ENCODE measurements at places on chromosomes 5 and 9.
A peak's percentile ranks its signal among the peaks of the same experiment; 100 is the strongest.

DNA sequence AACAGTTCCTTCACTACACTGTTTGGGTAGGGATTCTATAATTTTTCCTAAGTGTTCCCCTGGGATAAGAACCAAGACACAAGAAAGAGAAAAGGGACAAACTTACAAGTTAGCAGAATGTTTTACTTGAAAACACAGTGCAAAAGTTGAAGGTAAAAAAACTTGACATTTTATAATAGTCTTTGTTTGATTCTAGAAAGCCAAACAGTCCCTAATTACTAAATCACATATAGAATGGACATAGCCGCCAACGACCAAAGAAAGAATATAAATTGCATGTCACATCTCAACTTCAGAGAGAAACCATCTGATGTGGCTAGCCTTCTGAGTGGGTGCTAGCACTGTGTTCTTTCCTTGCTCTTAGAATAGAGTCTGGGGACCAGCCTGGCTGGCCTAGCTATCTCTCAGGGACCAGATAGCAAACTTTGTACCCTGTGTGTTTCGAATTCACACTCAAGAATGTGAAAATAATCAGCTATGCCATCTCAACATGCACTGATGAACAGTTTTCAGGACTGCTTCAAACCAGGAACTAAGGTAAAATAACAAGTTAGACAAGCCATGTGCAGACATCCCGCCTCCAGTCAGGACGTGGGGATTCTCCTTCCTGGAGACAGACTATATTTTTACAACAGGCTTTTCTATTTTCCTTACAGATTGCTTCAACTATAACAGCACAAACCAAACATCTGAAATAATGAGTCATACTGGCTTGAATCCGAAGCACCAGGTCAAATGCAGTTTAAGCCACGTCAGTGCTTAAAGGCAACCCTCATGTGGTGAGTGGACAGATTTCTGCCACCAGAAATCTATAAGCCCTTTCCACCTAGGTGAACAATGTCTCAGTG is 53.7 kb downstream of the LHFPL2 start:
- no peak for DNase-seq

- peak; percentile 48 for DNase-seq
These were observed 269.5 kb downstream of the SEC61B start for GRCh38 chr9:99491408-99492158.

GRCh38 chr9:79268806-79269205 is 303.0 kb upstream of the TLE4 start:
- no peak for DNase-seq

DNA sequence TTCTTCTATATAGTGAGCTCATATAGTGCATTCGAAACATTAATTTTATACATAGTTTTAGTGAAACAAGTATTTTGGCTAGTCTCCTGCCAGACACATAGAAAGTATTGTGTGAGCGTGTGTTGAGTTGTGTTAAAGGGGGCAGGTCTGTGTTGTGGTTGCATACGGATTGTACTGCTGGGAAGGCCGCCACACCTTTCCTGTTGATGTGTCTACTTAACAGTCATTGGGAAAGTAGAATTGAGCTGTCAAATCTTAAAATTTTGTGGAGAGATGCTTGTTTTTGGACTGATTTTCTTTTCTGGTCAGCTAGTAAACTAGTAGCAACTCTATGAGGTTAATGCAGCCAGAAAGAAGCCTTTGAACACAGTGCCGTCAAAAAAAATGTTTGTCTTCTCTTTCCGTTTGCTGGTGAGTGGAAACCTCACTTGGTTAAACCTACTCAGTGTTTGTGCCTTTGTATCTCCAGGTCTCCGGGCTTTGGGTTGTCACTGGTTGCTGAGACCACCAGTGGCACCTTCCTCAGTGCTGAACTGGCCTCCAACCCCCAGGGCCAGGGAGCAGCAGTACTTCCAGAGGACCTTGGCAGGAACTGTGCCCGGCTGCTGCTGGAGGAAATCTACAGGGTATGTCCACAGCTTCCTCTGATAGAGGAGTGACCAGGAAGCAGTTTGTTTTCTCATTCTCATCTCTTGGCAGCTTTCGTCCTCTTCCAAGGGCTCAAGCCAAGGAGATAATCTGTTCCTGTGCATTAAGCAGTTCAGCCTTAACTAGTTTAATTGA is 51.5 kb downstream of the RCL1 start:
- no peak for DNase-seq

DNA sequence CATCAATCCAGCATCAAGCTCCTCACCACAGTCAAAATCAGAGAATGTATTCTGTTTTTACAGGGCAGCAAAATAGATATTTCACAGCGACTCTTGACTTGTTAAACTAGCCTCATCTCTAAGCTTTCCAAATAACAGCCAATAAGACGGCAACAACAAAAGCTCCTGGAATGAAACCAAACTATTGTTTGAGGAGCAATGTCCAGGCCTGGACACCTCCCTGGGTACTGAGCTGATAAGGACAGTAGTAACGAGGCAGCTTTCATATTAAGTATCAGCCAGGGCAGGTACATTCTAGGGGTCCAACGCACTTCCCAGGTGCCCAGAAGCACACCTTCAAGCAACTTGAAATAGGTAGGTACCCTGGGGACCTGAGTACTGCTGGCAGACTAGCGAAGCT is 260.3 kb downstream of the ENC1 start:
- DNase-seq, result no peak

GRCh38 chr5:176743136-176743861 is 67.1 kb upstream of the UNC5A start:
- no peak for DNase-seq

DNA sequence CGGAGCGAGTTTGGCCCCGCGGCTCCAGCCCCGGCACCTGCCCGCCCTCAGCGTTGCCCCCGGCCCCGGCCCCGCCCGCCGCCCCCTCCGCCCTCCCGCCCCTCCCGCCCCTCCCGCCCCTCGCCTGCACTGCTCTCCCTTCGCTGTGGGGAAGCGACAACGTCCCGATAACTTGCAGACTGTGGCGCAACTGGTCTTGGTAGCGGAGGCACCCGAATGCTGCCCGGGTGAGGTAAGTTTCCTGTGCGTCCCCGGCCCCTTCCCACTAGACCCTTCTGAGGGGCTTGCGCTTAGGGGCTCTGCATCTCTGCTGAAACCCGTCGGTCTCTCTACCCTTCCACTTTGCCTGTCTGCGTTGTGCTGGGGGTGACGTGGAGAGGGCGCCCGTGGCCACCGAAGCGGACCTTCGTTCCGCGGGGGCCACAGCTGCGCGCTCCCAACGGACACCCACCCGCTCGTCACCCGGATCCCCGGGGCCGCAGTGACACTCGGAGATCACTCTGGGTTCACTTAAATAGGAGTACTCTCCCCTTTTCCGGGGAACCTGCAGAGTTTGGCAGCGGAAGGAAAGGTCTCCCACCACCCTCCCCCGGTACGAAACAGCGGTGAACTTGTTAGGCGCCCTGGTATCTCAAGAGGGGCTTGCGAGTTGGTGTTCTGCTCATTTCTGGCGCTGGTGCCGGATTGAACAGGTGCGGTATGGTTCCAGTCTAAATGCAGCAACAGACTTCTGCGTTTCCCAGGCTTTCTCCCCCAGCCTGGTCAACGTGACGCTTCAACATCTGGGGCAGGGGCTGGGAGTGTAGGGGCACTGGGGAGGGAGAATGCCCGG is 707 bp downstream of the PIP5K1B start:
- DNase-seq, result peak; percentile 66

DNA sequence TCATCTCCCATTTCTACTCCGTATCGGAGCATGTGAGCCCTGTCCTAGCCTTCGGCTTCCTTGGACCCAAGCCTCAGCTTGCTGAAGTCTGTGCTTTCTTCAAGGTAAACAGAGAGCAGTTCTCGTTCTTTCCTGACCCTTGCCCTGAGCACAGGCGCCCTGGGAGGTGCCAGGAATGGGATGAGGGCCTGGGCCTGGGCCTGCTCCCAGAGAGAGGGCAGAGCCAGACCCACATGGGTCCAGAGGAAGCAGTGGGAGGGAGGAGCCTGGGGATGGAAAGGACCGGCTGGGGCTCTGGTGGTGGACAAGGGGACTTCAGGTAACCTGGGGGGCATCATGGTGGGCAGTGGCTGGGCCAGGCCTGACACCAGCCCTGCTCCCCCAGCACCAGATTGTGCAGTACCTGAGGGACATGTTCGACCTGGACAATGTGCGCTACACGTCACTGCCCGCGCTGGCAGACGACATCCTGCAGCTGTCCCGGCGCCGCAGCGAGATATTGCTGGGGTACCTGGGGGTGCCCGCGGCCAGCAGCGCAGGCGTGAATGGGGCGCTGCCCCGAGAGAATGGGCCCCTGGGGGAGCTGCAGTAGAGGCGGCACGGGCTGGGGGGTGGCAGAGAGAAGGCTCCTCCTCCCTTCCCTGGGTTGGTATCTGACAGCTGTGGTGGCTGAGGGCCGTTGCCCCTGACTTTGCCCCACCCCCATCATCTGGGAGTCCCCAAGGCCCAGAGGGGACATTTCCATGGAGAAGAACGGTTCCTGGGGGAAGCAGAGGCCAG is 10.9 kb upstream of the DOLPP1 start:
- no peak for DNase-seq

- no peak for DNase-seq
These were observed 19.1 kb upstream of the JADE2 start for GRCh38 chr5:134506054-134507039.

DNA sequence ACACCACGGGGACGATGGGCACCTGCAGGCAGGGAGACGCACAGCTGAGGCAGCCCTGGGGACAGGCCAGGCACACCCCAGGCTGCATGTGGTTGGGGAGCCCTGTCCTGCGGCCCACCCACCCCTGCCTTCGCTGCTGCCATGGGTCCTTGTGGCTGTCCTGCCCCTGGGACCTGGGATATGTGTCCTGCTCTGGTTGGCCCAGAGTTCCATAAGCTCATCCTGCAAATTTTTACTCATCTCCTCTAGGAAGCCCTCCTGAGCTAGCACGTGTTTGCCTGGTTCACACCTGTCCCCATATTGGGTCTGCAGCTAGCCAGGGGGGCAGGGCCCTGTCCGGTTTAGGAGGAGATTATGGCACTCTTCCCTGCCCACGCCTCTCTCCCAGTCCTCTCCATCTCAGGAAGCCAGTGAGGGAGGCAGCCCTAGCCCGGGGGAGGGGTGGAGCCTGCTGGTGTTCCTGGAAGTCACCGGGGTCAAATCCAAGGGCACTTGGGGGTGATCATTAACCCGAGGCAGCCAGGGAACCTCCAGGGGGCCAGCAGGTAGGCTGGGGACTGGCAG is 12.2 kb downstream of the EGFL7 start:
- DNase-seq, result no peak

- no peak for DNase-seq
These were observed 513.6 kb upstream of the SEMA6A start for GRCh38 chr5:117088176-117088575.

DNA sequence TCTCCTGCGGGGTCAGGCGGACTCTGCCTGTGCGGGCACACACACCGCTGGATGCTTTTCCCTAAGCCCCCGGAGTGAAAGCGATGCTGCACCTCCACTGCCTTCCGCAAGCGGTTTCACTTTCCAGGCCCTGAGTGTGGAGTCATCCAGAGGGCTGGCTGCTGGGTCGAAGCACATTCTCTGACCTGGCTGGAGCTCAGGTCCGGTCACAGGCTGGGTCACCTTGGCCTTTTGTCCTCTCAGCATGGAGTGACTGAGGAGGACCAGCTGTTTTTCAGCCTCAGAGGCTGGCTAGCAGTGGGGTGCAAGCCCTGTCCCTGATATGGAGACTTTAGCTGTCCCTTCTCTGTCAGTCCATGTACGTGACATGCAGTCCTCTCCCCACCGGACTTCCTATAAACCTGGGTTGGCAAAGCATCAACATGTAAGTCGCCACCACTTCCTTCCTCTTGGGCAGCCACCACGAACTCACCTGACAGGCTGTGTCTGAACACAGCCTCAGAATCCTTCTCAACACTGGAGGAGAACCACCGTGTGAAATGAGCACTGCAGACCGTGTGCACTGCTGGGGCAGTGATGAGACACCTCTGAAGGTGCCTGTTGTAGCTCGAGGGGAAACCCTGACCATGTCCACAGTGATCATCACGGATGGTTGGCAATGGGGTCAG is 51.3 kb downstream of the GADD45G start:
- no peak for DNase-seq

DNA sequence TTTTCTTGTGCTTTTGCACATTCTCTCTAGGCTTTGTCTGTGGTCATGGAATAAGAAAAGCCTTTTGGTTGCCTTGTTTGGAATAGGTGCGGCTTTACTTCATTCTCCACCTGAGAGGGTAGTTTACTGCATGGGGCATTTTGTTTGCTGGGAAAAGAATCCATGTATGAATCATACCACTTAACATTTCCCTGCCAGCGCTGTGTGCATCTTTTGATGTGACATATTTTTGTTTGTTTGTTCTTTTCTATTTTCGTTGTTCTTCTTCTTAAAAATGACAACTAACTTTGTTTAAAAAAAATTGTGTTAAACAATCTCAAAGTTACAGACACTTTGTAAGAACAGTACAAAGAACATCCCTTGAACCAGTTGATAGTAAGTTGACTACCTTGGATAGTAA is 113.2 kb downstream of the GCNT1 start:
- no peak for DNase-seq

- DNase-seq, result no peak
These were observed 420.9 kb downstream of the IRX2 start for GRCh38 chr5:2330325-2331130.

GRCh38 chr9:100104314-100104713 is 5.3 kb downstream of the INVS start:
- no peak for DNase-seq

- no peak for DNase-seq
These were observed 293.6 kb upstream of the TNC start for GRCh38 chr9:115411516-115411915.

DNA sequence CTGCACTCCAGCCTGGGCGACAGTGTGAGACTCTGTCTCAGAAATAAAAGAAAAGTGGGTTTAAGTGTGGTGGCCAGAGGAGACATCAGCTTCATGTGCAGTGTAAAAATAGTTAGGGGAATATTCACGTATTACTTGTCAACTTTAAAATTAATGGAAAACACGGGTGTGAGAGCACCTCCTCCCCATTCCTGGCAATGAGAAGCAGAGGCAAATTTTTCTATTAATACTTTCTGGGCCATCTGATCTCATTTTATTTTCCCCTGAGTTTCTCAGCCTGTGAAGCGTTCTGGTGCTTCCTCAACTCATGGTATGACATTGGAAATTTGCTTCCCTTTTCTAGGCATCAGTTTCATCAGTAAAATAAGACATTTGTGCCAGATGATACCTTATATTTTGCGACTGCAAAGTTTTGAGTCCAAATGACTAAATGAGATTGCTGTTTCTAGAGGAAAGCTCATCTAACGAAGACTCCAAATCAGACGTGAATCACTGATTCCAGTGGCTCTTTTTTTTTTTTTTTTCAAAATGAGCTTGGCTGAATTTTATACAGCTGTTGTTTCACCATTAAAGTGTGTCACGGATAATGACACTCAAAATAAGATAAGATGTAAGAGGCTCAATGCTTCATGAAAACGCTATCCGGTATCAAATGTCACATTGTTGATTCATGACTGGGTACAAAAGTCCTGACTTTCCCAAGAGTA is 104.6 kb downstream of the MSX2 start:
- DNase-seq, result no peak

DNA sequence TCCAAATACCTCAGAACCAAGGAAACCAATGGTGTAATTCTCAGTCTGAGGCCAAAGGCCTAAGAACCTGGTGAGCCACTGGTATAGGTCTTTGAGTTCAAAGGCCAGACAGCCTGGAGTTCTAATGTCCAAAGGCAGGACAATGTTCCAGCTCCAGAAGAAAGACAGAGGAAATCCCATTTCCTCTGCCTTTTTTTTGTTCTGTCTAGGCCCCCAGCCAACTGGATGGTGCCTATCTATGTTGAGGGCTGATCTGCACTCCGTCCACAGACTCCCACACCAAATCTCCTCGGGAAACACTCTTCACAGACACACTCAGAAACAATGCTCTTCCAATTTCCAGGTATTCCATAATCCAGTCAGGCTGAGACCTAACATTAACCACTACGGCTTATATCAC is 30.1 kb downstream of the FNIP1 start:
- no peak for DNase-seq

GRCh38 chr5:168024306-168024705 is 267.1 kb upstream of the WWC1 start:
- DNase-seq, result no peak

All from hematopoietic multipotent progenitor cell (in vitro differentiated cells).